ENCODE measurements at places on chromosomes 1 and 21. TPM values are rescaled to one million over a fixed set of nuclear protein-coding genes. Genes with fewer than 3 reads are reported as not detected.

Gene FGR
- total RNA-seq, result not detected

Gene NEGR1
- total RNA-seq, result 8.6 TPM

Gene ARHGEF10L
- 27.8 TPM for total RNA-seq

Gene TMEM240
- 1.7 TPM for total RNA-seq

Gene ADIPOR1
- 73.9 TPM for total RNA-seq

Gene FMN2
- total RNA-seq, result 0.43 TPM

Gene CD84
- not detected for total RNA-seq

Gene UBXN10
- total RNA-seq, result 0.14 TPM

Gene SLC2A5
- total RNA-seq, result not detected

Gene F13B
- not detected for total RNA-seq

Gene CCT8
- total RNA-seq, result 282 TPM

Gene CRYAA
- not detected for total RNA-seq

Gene BLACAT1
- total RNA-seq, result 3.9 TPM

Gene DIPK1A
- 1.8 TPM for total RNA-seq

Gene PPP2R5A
- total RNA-seq, result 31.1 TPM
